NCI-H2171 treated with DMSO at 0.1 percent for 48 hours (cell line): ENCODE measurements at places on chromosomes 12 and 14.
A peak's percentile ranks its signal among the peaks of the same experiment; 100 is the strongest.

GRCh38 chr12:112178796-112179195, 53.4 kb downstream of the TRAFD1 start:
- no peak for DNase-seq

DNA sequence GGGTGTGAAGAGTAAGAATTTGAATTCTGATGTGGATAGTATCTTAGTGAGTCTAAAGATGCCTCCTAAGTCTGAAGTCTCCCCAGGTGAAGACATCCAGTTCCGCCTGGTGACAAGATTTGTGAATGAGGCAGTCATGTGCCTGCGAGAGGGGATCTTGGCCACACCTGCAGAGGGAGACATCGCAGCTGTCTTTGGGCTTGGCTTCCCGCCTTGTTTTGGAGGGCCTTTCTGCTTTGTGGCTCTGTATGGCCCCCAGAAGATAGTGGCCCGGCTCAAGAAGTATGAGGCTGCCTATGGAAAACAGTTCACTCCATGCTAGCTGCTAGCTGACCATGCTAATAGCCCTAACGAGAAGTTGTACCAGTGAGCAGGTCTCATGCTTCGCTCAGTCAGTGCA, 24.6 kb upstream of the AICDA start:
- no peak for DNase-seq

DNA sequence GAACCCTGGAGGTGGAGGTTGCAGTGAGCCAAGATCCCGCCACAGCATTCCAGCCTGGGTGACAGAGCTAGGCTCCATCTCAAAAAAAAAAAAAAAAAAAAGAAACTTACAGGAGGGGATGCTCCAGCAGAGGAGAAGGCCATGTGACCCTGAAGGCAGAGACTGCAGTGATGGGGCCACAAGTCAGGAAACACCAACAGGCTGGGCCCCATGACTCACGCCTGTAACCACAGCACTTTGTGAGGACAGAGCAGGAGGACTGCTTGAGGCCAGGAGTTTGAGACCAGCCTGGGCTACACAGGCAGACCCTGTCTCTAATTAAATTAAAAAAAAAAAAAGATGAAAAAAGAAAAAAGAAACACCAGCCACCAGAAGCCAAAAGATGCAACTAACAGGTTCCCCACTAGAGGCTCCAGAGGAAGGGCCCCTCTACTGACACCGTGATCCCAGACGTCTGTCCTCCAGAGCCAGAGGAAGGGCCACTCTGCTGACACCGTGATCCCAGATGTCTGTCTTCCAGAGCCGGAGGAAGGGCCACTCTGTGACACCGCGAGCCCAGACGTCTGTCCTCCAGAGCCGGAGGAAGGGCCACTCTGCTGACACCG, 9.1 kb upstream of the GLT1D1 start:
- peak; percentile 5 for DNase-seq

DNA sequence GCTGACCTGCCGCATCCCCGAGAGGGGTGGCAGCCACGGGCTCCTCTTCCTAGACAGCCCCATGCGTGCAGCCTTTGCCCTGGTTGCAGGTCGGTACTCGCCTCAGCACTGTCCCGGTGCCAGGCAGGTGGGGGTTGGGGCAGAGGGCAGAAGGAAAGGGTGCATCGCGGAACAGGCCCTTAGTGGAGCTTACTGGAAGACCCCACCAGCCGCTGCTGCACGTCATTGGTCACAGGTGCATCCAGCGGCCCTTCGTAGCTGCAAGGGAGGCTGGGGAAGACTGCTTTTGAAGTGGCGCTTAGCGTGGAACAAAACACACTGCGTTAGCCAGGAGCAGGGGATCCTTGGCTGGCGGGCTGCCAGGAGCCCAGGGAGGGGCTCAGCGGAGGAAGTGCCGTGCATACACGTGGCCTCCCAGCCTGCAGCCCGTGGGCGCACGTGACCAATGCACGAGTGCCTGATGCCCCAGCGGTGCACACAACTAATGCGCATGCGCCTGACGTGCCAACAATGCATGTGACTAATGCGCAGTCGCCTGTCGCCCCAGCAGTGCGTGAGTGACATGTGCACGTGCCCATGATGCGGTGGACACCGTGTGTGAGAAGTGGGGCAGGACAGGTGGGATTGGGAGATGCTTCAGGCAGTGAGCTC, 5.0 kb upstream of the EP400 start:
- no peak for DNase-seq

DNA sequence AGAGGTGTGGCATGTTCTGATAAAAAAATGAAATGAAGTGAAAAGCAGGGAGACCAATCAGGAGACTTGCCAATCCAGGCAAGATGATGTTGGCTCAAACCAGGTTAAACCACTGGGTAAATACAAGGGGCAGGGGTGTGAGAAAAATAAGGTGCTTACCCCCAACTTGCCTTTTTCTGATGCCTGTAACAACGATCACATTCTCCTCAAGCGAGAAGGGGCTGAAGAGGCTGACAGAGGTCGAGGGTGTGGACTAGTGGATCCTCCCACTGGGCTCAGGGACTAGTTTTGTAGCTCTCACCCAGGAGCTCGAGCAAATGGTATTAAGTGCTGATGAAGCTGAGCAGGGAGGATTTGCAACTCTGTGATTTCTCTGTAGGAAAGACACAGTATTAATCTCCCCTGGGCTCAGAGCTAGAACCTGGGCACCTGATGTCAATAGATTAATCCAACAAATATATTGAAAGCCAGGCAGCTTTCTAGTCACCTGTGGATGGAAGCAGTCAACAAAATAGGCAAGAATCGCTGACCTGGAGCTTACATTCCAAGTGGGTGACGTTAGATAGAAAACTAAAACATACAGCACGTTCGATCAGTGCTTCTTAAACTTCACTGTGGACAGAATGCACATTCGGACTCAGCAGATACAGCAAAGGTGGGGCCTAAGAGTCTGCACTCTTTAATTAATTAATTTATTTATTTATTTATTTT, 15.2 kb upstream of the EAPP start:
- no peak for DNase-seq

GRCh38 chr12:116288735-116289134, 11.2 kb upstream of the MED13L start:
- no peak for DNase-seq

DNA sequence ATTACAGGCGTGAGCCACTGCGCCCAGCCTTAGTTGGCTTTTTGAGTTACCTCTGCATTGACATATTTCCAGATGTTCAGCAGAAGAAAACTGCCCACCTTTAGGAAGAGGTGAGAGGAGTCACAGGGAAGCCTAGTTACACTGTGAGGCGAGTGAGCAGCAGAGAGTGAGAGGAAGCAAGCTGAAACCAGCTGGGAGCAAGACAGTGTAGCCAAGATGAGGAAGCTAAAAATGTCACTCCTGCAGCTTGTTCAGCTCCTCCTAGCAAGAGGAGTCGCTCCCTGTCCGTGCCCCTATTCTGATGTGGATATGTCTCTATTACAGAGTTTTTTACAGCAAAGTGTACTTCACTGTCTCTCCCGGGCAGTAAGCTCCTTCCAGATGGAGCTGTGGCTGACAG, 127.6 kb downstream of the GXYLT1 start:
- no peak for DNase-seq

- no peak for DNase-seq
These were observed 1.8 kb downstream of the BDKRB2 start for GRCh38 chr14:96206461-96206860.

DNA sequence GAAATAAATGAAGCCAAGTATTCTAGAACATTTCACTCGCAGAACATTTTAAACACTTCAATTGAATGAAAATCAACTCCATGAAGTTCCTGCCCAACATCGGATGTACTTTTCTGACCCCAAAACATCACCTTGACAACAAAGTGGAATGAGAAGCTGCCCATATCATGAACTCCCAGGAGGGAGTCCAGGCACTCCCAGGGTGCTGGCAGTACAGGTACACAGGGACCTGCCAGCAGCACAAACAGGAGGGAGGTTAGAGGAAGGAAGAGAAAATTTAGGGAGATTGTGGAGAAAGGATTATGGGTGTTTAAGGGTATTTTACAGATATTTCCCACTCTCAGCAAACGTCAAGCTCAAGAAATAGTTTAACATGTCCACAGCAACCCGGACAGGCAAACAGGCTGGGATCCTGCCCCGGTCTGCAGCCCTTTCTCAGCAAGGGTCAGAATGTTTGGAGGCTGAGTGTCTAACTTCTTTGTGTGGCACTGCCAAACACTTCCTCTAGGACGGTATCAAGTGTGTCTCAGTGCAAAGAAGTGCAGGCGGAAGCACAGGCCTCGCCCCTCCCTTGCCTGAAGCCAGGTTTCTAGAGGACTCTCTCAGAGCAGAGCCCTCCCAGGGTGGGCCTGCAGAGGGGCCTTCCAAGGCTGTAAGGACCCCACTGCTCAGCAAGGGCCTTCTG, 72.2 kb downstream of the SETD3 start:
- no peak for DNase-seq

- peak; percentile 22 for DNase-seq
These were observed 379.0 kb downstream of the NPAS3 start for GRCh38 chr14:33317675-33318074.
